RPMI7951 (cell line): ENCODE measurements at places on chromosomes 3 and 15. TPM values are rescaled to one million over a fixed set of nuclear protein-coding genes. Genes with fewer than 3 reads are reported as not detected.

DNA sequence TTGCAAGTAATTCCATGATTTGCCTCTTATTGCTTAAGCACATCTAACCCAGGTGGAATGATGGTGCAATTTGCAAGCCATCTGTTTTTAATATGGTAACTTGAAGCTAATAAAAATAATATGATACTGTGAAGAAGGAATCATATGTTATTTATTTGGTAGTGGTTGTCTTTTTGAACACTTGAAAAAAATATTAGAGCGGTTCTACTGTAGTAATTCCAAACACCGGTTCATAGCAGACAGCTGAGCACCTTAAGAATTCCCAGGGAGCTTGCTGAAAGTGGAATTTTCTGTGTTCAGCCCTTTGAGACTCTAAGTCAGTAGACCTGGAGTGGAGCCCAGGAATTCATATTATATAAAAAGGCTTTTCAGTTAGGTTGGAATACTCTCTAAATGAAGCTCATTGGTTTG, 687.4 kb downstream of the EDEM1 start:
- no peak for DNase-seq

DNA sequence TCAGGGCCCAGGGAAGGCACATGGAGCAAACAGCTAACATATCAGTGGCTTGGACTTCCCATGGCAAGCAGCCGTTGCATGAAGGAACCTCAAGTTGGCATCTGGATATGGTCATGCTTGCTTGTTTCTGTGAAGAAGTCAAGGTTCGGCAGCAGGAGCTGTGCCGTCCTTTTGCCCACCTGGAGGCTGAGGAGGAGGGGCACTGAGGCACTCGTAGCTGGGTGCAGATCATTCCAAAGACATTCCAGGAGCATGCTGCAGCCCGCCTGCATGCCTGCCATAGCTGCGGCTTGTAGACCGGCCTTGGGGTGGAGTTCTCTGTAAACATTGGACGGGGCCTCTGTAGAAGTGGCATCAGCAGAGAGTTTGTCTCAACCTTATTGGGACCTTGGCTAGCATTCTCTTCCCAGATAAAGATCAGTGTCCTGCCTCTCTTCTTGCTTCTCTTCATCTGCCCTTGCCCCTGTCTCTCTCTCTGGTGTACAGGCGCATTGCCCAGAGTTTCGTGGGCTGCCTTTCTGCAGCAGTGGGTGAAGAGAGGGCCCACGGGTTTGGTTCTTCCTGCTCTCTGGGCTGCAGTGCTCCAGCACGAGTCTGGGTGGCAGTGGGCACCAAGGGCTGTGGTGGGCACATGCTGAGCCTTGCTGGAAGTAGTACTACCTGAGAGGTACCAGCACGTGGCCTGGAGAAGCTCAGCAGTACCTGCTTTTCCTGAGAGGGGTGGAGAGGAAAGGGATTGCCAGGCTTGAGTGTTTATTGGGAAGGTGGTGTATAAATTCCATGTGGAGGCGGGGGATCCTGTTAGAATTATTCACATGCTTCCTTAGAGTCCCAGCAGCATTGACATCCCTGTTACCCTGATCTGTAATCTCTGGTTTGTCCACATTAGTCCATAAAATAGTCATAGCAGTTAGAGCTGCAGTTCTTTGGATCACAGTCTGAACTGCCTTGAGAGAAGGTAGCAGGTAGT, 49.4 kb downstream of the CHCHD6 start:
- peak; percentile 33 for DNase-seq

Gene GRAMD1C
- total RNA-seq = 3.6 and 6.0 TPM in 2 replicates

- DNase-seq = no peak
These were observed 43.3 kb downstream of the SUCNR1 start for GRCh38 chr3:151916781-151917180.

DNA sequence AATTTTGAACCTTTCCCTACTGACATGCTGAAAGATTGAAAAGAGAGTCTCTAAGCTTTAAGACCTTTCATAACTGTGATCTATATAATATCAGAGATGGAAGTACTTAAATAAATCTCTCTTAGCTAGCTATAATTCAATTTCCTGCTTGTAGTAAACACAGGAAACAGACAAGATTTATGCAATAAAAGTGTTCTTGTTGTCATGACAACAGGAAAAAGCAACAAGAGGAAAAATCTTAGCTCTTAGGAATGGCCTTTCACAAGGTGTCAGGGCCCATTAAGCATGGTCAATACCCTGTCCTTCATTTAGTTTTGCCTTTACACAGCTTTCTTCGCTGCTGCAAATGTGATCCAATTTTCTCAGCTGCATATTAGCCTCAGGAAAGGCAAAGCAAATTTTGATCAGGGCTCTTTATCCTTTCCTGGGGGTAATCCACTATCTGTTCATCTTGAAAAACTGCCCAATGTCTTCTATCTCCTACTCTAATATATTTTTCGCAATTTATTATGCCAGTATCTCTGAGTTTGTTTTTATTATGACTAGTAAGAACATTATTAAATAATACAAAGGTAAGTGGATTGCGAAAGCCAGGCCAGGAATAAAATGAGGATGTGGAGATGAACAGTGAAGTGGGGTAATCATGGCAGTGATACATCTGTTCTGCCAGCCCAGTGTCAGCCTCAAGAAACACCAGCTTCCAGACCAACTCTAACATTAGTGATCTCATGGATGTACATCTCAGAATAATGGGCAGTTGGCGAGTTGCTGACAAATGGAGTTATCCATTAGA, 28.7 kb downstream of the SIDT1 start:
- DNase-seq = peak; percentile 31

Gene SMAD3
- 17.7 and 19.7 TPM in 2 replicates for total RNA-seq

DNA sequence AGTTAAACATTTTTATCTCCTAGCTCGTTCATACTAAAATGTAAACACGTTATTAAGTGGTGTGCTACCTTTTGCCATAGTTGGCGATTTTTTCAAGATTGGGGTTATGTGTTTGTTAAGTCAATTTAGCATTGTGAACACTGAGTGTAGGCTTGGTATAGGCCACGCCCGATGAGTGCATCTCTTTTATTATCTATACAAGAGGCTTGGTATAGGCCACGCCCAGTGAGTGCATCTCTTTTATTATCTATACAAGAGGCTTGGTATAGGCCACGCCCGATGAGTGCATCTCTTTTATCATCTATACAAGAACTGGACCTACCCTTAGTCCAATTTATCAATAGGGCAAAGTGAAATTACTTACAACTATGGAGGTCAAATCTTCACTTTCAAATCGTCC, 70.4 kb downstream of the NIPA2 start:
- no peak for DNase-seq

Gene SLCO3A1
- 1.7 and 1.9 TPM in 2 replicates for total RNA-seq

DNA sequence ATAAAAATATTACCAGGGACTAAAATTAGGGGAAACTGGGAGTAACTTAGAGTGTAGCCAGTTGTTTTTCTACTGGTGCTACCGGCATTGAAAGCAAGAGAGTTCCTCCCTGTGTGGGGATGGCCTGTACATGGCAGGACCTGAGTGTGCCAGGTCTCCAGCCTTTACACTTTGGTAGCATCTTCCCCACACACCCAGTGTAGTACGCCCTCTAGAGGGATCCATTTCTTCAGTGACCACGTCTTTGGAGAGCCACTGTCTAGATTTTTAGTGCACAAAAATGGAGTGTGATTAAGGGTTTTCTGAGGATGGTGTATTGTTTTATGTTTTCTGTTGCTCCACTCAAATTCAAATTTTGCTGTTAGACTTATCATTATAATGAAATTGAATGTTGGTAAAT, 507.0 kb upstream of the TPRG1 start:
- DNase-seq = peak; percentile 50

Gene DAPK2
- under 0.01 and 0.49 TPM in 2 replicates for total RNA-seq

Gene SLC38A3
- not detected in 2 replicates for total RNA-seq

Gene DISP2
- 0.24 and 0.59 TPM in 2 replicates for total RNA-seq

GRCh38 chr15:41933771-41934170, 38.6 kb downstream of the EHD4 start:
- DNase-seq = peak; percentile 76
